ENCODE measurements at places on chromosomes 5 and 9.

DNA sequence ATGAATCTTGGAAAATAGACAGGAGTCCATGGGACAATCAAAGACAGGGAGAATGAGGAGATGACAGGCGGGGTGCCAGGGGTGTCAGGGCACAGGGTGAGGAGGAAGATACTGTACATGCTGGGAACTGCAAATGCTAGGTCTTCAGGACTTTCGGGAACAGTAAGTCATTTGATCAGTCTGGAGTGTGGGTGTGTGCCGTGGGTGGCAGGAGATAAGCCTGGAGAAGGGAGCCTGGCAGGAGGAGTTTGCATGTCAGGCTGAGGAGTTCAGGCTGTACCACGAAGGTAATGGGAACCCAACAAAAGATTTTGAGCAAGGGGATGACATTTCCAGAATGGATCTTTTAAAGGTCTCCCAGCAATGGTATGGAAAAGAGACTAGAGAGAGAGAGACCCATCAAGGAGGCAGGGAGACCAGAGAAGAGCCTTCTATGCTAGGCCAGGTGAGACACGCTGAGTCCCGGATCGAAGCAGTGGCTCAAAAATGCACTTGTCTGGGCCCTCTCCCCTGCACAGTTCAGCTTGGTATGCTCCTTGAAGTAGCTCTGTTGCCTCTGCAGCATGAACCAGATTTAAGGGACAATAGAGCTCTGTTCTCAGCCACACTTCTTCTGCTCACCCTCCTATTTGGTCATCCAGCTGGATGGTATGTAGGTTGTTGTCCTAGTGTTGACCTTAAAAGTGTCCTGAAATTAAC is 77.0 kb upstream of the FER start:
- no peak for DNase-seq

DNA sequence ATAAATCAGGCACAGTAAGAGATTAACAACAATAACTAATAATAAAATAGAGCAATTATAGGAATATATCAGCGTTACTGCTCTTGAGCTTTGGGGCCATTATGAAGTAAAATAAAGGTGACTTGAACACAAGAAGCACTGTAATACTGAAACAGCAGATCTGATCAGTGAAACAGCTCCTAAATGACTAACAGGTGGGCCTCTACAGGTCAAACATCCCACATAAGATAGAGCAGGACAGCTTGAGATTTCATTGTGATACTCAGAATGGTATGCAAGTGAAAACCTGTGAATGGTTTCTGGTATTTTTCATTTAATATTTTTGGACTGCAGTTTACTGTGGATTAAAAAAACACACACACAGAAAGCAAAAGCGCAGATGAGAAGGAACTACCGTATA is 24.0 kb upstream of the MAP3K1 start:
- no peak for DNase-seq

DNA sequence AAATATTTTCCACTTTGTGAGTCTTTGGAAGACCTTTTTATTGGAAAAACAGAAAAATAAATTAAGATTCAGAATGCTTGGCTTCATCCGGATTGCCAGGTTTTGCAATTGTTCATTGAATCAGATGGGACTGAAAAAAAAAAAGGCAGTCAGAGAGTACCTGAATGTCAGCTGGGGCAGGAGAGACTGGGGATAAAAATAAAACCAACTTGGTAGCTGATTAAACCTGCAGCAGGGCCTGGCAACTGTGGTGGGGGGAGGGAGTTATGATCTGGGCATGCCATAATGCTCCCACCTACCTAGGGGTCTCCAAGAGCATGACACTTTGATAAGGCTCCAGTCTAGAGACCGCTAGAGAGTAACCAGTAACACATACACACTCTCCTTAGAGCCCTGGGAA is 454.4 kb downstream of the DTWD2 start:
- DNase-seq, result no peak

- DNase-seq, result peak; percentile 41
Measured at GRCh38 chr5:11504065-11504885, 400.0 kb downstream of the CTNND2 start.

- peak; percentile 80 for DNase-seq
Measured at GRCh38 chr5:34751807-34752736, 86.9 kb upstream of the TTC23L start.

- DNase-seq, result no peak
Measured at GRCh38 chr5:10333154-10334006, 20.1 kb upstream of the MARCHF6 start.

Measured in fibroblast of mammary gland (primary cell).